ENCODE measurements at places on chromosomes 16 and 17.

GRCh38 chr17:16920628-16921020 lies 51.3 kb downstream of the TNFRSF13B start:
- DNase-seq: no peak

DNA sequence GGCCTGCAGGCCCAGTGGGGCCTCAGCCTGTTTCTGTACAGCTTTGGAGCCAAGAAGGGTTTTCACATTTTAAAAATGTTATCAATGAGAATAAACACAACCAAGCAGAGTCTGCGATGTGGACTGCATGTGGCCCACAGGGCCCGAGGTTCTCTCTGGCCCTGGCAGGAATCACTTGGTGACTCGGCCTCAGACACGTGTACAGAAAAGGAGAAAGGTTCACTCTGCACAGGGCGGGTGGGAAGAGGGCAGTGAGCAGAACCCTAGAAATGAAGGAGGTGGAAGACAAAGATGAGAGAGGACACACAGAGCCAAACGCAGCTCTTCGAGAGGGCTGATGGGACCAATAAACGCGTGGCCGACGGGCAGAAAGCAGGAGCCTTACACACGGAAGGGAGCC lies 11.6 kb upstream of the ZNF750 start:
- no peak for DNase-seq

GRCh38 chr16:64864232-64864809 lies 257.5 kb downstream of the CDH11 start:
- peak; percentile 84 for DNase-seq

DNA sequence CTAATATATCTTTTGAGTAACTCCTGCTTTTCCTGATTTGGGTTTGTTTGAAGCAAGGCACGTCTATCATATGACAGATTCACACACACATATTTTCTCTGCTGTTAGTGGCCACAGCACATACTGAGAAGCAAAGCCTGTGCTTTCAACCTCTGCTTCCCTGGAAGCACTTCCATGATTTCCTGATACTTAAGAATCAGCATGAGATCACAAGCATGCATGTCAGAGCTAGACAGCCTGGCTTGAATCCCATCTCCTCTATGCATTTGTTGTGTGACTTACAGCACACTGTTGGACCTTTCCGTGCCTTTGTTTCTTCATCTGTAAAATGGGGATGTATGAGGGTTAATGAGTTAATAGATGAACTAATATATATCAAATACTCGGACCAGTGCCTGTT lies 151.1 kb upstream of the NOL11 start:
- DNase-seq: peak; percentile 63

DNA sequence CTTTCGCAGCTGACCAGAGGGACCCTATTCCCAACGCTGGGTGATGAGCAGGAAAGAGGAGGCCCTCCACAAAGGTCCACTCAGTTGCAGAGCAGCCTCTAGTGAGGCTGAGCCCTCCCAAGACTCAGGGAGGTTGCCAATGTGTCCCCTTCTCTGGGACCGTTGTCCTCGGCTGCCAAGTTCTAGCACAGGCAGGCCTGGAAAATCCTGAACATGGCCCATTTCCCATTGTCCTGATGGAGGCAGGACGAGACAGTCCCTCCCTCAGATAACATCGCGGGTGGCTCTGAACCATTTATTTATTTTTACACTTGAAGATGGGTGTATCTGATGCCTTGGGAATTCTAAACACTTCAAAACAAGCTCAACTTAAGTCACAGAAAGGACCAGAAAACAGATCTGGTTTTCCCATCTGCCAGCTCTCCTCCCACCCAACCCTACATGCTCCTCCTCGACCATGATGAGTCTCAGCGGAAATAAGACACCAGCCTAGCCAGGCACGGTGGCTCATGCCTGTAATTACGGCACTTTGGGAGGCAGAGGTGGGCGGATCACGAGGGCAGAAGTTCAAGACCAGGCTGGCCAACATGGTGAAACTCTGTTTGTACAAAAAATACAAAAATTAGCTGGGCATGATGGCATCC lies 12.8 kb downstream of the CDIP1 start:
- no peak for DNase-seq

DNA sequence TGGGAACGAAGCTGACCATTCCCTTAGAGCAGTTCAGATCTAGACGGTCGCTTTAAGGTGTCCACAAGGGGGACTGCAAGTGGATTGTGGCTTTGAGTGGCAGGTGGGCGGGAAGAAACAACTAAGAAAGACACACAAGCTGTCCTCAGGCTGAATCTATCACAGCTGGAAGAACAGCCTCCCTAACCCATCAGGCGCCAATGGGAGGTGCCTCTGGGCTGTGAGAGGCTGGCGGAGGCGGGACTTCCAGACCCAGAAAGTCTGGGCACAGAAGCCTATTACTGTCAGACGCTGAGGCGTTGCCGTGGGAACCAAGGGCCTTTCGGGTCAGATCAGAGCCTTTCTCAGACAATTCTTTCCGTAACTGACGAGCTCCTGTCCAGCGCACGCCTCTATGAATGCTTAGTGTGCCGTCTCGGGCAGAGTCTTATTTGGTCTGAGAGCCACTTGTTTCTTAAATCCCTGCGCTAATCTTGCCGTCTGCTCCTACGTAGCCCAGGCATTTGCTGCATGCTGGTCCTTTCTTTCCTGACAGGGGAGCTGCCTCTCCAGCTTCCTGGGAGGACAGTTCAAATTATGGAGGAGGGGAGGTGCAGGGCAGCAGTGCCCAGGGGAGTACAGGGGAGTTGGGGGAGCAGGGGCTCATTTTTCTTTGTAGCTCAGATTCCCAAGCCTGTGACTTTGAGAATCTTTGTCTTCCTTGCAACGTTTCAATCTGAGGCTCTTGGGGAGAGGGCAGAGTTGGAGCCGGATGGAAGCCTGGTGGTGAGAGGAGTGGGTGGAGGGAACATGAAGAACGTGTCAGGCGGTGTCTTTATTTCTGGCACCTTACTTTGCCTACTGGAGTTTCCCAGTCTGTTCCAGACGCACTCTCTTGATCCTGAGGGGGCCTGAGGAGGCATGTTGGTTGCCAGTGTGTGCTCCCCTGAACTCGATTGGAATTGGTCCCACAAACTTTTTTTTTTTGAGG lies 618.7 kb downstream of the KCNJ18 start:
- DNase-seq: no peak

GRCh38 chr17:8643855-8644506 lies 13.5 kb upstream of the MYH10 start:
- DNase-seq: no peak

DNA sequence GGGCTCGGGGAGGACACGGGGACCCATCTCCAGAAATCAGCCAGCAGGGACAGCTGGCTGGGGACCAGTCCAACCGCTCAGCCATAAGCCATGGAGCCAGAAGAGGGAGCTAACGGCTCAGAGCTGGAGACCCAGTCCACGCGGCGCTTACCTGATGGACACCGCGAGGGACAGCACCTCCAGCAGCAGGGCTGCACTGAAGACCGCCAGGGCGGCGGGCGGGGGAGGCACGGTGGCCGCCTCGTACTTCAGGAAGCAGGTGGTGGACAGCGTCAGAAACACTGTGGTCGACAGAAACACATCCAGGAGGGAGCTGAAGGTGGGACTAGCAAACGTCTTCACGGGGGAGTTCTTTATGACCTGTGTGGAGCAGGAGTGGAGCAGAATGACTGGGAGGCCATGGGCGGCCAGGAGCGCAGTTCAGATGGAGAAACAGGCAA lies 102.6 kb upstream of the CREBBP start:
- peak; percentile 79 for DNase-seq

- no peak for DNase-seq
Observed at GRCh38 chr16:68743664-68744063, 6.6 kb downstream of the CDH1 start.

GRCh38 chr17:6868582-6868981 lies 37.1 kb upstream of the TEKT1 start:
- peak; percentile 92 for DNase-seq

GRCh38 chr17:27269201-27269600 lies 24.7 kb upstream of the WSB1 start:
- no peak for DNase-seq

GRCh38 chr17:1936766-1937165 lies 88.4 kb downstream of the RTN4RL1 start:
- DNase-seq: no peak

DNA sequence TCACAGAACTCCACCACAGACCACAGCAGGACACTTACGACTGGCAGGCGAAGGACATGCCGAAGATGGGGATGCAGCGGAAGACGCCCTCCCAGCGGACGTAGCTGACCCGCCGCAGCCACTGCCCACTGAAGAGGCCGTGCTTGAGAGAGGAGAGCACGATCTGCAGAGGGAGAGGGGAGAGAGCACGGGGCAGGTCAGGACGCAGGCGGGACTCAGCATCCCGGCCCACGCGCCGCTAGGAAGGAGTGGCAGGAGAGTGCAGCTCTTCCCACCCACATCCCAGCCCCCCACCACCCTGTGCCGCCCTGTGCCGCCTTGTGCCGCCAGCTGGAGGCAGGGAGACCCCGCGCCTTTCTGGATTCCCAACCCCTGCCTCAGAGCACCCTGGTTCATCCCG lies 14.5 kb downstream of the SLC38A10 start:
- no peak for DNase-seq

- DNase-seq: no peak
Observed at GRCh38 chr17:29597361-29598172, 4.6 kb downstream of the ANKRD13B start.

- DNase-seq: no peak
Observed at GRCh38 chr17:36870720-36870999, 66.6 kb upstream of the LHX1 start.

- DNase-seq: no peak
Observed at GRCh38 chr17:7620835-7621234, 6.1 kb upstream of the FXR2 start.

DNA sequence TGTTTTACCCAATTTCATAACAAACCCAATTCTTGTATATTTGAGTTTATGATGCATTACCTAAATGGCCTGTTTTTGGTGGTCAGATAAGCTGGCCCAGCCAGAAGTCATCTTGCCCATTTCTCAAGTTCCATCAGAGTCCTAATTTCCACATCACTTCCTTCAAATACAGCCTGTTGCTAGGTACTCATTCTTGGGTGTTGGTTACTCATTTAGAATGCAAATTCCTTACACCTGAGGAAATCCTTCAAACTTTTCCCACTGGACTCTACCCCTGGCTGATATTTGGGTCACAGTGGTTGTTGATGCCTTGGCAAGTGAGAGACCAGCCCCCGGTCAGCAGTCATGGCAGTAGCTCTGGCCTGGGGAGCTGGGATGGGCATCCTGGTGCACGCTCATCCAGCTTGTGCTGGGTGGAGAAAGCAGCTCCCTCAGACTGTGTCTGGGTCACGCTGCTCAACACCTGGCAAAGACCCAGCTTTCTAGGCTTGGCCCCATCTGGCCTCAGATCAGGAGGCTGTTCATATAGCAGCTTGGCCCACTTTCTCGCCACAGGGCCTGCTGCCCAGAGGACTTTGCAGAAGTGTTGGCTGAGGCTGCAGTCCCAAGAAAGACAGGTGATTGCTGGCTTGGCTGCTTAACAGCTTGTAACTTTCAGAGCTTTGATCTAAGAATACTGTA lies 25.8 kb downstream of the WSB1 start:
- peak; percentile 24 for DNase-seq

GRCh38 chr17:28327709-28328108 lies 7.6 kb downstream of the IFT20 start:
- no peak for DNase-seq

DNA sequence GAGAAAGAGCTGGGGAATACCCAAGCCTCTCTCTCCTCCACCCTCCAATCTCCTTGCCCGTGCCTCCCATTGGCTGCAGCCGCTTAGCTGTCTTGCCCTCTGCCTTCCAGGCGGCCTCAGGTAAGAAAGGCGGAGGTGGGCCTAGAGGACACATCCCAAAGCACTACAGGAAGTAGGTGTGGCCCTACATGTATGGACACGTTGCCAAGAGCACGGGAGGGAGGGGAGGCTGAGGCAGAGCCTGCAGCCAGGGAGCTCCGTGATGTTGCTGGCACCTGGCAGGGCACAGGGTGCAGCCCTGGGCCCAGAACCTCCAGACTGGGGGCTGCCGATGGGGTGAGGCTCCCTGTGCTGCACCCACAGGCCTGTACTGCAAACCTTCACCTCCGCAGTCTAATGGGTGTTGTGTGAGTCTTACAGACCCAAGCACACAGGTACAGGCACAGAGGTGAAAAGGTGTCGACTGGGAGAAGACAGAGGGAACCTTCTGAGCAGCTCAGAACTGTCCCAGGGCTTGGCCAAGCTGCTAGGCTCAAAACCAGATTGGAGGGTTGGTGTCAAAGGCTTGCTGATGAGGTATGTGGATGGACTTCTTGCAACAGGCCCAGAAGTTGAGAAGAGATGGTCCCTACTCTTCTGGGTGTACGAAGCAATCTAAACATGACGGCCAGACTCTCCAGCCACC lies 23.5 kb upstream of the FOXK2 start:
- DNase-seq: peak; percentile 95

- DNase-seq: peak; percentile 94
Observed at GRCh38 chr17:19000531-19001325, 3.8 kb downstream of the FAM83G start.

GRCh38 chr17:74680213-74680612 lies 32.5 kb downstream of the CD300LF start:
- DNase-seq: no peak

GRCh38 chr17:13563866-13564265 lies 37.9 kb downstream of the HS3ST3A1 start:
- DNase-seq: no peak

- DNase-seq: no peak
Observed at GRCh38 chr16:27598220-27598619, 48.3 kb downstream of the KATNIP start.

- DNase-seq: no peak
Observed at GRCh38 chr17:18172531-18173278, 10.9 kb upstream of the ALKBH5 start.

GRCh38 chr16:57893217-57893558 lies 77.7 kb downstream of the CNGB1 start:
- no peak for DNase-seq

DNA sequence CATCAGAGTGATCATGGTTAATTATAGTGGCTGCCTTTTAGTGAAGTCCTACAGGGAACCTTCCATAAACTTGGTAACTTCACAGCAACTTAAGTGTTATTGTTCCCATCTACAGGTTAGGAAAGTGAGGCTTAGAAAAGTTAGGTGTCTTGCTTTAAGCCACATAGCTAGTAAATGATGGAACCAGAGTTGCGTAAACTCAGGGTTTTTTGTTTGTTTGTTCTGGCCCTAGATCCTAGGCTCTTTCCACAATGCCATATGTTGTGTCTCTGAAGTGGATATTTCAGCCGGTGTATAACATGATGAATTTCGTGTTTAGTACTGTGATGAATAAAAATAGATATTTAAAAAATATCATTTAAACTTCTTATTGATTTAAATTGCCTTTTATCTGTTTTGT lies 27.6 kb downstream of the DNAH9 start:
- DNase-seq: no peak
